Gastrocnemius medialis (tissue), 4 donors: ENCODE measurements at places on chromosomes 16 and 17. TPM values are rescaled to one million over a fixed set of nuclear protein-coding genes. Genes with fewer than 3 reads are reported as not detected.

GRCh38 chr17:61323909-61324868 is 75.5 kb upstream of the TBX2 start:
- no peak for DNase-seq
- peak overlapping the region; percentile 55 for H3K27ac ChIP-seq
- no peak overlapping the region for H3K4me3 ChIP-seq
- no peaks in the 10 kb centered on the region for H3K36me3 ChIP-seq
- H3K4me1 ChIP-seq: peaks cover 4% of the 10 kb centered on the region

DNA sequence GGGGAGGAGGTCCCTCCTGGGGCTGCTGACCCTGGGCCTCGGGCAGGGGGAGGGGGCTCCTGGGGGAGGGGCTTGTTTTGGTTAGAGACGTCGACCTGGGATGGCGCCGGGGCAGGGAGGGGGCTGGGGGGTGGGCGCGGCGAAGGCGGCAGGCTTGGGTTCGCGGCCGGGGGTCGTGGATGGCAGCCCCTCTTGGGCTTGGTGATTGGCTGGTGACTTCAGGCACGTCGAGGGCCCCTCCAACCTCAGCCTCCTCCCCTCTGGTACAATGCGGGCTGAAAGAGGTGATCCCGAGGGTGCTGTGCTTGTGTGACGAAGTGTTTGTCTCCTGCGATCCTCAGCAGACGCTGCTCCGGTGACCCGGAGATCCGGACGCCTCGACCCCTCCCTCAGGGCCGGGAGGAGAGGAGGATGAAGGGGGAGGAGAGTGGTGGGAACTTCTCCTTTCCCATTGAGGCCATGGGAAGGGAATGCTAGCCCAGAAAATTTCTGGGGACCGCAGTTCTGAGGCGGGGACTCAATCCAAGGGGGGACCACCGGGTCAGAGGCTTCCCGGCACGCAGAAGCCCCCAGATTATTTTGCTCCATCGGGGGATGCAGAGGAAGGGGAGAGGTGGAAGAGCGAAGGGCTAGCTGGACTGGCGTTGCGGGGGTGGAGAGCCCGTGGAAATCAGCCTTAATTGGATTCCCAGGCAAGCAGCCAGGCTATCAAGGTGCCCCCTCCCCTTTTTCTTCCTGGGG is 43.9 kb downstream of the RAI1 start:
- no peak overlapping the region for H3K27ac ChIP-seq
- no peaks in the 10 kb centered on the region for H3K36me3 ChIP-seq
- H3K4me1 ChIP-seq: peaks cover 19% of the 10 kb centered on the region
- no peak overlapping the region for H3K4me3 ChIP-seq
- DNase-seq: no peak
- no peaks in the 10 kb centered on the region for H3K27me3 ChIP-seq

DNA sequence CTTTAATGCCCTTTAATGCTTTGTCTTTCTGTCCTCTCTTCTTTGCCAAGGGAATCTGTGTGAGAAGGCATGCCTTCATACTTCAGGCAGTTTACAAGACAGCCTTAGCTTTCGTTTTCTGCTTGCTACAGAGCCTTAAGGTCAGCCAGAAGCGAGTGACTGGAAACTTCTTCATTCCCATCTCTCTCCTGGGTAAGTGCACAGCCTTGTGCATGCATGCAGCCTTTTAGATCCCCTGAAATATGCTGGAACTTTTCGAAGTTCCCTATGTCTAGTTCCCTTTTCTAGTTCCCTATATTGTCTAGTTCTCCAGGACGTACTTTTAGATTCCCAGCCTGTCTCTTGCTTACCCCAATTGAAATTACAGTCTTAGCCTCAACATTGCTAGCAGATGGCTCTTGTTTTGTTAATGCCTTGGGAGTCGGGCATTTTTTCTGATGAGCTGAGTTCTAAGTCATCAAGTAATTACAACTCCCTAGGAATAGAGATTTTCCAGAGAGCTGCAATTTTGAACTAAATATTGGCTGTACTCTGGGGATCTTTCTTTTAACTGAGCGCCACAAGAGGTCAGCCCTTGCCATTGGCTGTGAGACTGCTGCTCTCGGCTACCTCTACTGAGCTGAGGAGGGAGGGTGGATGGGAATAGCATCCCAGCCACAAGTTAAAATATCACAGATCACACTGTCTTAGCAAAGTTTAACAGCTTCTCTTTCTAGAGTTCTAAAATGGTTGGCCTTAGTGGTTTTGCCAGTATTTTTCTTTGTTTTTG is 22.7 kb upstream of the PPM1D start:
- no peaks in the 10 kb centered on the region for H3K36me3 ChIP-seq
- H3K27ac ChIP-seq: peak overlapping the region; percentile 72
- peak overlapping the region; percentile 39 for H3K4me3 ChIP-seq

DNA sequence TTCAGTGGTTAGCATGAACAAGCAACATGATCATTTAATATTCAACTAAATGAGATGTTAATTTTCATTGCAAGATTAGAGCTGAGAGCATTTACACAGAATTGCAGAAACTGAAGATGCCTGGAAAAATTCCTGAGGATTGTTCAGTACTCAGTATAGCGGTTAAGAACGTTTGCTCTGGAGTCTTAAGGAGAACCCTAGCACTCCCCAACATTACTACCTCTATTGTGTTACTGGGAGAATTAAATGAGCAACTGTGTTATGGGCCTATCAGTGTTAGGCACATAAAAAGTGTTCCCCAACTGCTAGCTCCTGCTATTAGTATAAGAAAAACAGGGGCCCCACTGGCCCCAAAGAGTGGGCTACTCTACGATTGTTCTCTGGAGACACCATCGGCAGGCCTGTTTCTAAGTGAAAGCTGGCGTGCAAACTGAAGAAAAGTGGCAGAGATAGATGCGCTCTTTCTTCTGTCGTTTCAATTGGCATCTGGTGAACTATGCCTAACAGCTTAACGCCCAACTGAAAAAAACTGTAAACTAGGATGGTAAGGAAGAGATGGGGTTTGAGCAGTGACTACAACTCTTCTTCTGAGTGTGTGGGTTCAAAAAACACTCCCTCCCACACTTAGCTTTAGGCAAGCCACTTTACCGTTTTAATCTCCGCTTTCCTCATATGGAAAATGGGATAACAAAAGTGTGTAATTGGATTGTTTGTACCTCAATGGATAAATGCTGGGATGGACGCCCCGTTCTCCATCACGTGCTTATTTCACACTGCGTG is 1.3 kb downstream of the CDR2 start:
- peak overlapping the region; percentile 71 for H3K27ac ChIP-seq
- DNase-seq: no peak
- peaks cover 25% of the 10 kb centered on the region for H3K4me1 ChIP-seq
- H3K27me3 ChIP-seq: no peaks in the 10 kb centered on the region

GRCh38 chr17:58329035-58329809 is 627 bp upstream of the TSPOAP1 start:
- H3K27ac ChIP-seq: no peak overlapping the region
- peaks cover 6% of the 10 kb centered on the region for H3K4me1 ChIP-seq
- no peak for DNase-seq
- no peak overlapping the region for H3K4me3 ChIP-seq
- H3K36me3 ChIP-seq: no peaks in the 10 kb centered on the region

DNA sequence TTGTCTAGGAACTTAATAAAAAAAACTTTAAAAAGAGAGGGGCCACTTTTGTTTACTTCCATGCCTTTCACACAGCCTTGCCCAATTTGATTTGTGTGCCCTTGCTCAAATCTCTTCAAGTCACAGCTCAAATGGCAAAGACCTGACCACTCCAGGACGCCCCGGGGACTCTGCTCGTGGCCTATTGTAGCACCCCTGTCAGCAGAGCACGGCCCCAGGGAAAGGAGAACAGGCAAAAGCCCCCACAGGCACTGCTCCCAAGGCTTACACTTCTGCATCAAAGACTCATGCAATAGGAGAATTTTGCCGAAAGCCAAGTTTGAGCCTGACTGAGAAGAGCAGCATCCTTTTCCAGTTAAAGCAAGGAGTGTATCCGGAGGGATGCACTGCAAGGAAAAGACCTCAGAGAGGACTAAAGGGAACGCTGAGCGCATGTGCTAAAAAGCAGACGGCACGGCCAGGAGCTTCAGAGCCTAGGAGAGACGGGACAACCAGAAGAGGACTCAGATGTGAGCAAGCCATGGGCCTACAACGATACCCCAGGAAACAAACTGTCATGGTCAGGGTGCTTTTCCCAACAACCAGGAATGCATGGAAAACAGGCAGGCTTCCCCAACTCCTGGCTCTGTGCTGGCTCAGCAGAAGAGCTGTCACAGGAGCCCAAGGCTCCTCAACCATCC is 8.2 kb downstream of the CREBBP start:
- DNase-seq: no peak
- H3K27me3 ChIP-seq: no peaks in the 10 kb centered on the region
- no peaks in the 10 kb centered on the region for H3K36me3 ChIP-seq
- H3K4me1 ChIP-seq: peaks cover 96% of the 10 kb centered on the region

Gene IGF2BP1
- not detected for total RNA-seq

DNA sequence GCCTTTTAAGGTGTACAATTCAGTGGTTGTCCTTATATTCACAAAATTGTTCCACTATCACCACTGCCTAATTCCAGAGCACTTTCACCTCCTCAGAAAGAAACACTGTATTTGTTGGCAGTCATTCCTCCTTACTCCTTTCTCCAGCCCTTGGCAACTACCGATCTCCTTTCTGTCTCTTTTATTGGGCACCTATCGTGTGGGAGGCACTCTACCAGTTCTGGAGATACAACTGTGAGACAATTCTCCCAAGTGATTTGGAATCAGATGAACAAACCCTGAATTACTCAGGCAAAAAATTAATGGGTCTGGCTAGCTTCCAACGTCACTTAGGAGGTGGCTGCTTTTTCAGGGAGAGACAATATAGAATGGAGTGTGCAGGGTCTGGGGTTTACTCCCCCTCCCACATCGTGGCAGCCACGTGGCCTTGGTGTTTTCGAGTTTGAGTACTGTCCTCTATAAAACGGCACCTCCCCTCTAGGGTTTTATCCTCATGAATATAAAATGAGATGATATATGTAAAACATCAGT is 63.9 kb downstream of the SHISA9 start:
- no peak for DNase-seq
- no peak overlapping the region for H3K27ac ChIP-seq
- H3K36me3 ChIP-seq: no peaks in the 10 kb centered on the region
- H3K4me1 ChIP-seq: no peaks in the 10 kb centered on the region

GRCh38 chr16:15642557-15643047 is 352 bp downstream of the MARF1 start:
- H3K4me1 ChIP-seq: peaks cover 24% of the 10 kb centered on the region
- H3K27ac ChIP-seq: peak overlapping the region; percentile 99
- DNase-seq: peak; percentile 81
- H3K27me3 ChIP-seq: no peaks in the 10 kb centered on the region
- H3K4me3 ChIP-seq: peak overlapping the region; percentile 83

Gene CSH1
- not detected for total RNA-seq
